ENCODE measurements at places on chromosomes 1 and 21. TPM values are rescaled to one million over a fixed set of nuclear protein-coding genes. Genes with fewer than 3 reads are reported as not detected.

Gene MPZ
- 0.38 TPM for total RNA-seq

Gene MAP10
- total RNA-seq: 2.6 TPM

Gene HPDL
- 8.3 TPM for total RNA-seq

Gene TMEM63A
- 17.7 TPM for total RNA-seq

Gene RGS8
- total RNA-seq: not detected

Gene IFI44
- 0.49 TPM for total RNA-seq

Gene F13B
- not detected for total RNA-seq

Gene SLC37A1
- total RNA-seq: 13.6 TPM

Gene CHI3L1
- 14.7 TPM for total RNA-seq

Gene SERPINC1
- not detected for total RNA-seq

Gene HCN3
- 2.1 TPM for total RNA-seq

Gene RHD
- total RNA-seq: not detected

Gene FLAD1
- 39.6 TPM for total RNA-seq

Gene ALPL
- 7.2 TPM for total RNA-seq

Gene B4GALT3
- 40.9 TPM for total RNA-seq

Gene COA6
- total RNA-seq: 15.3 TPM

Gene SUSD4
- 2.0 TPM for total RNA-seq

Gene NCF2
- 7.1 TPM for total RNA-seq

Gene KRTAP7-1
- not detected for total RNA-seq

Gene DIRAS3
- total RNA-seq: 17.6 TPM

Gene PAX7
- total RNA-seq: not detected

Gene IPO9
- total RNA-seq: 25.3 TPM

Gene GJC2
- 0.51 TPM for total RNA-seq

Gene TNFRSF8
- total RNA-seq: 0.16 TPM

Gene KRTAP19-6
- not detected for total RNA-seq

Gene OVAAL
- total RNA-seq: not detected

Gene RPTN
- total RNA-seq: not detected

Gene LYPD8
- total RNA-seq: not detected

Gene RGS13
- not detected for total RNA-seq
